ENCODE measurements at places on chromosomes 4 and X.

GRCh38 chr4:7862561-7863192, 77.0 kb downstream of the AFAP1 start:
- DNase-seq: no peak

GRCh38 chr4:41202820-41203568, 11.3 kb downstream of the APBB2 start:
- no peak for DNase-seq

- no peak for DNase-seq
These were observed 450.0 kb downstream of the ANKRD50 start for GRCh38 chr4:124262211-124263179.

- DNase-seq: no peak
These were observed 187.4 kb downstream of the SOX3 start for GRCh38 chrX:140317462-140317861.

GRCh38 chrX:130695931-130696330, 207.1 kb downstream of the ENOX2 start:
- DNase-seq: no peak
